ENCODE measurements at places on chromosomes 6 and 20.

DNA sequence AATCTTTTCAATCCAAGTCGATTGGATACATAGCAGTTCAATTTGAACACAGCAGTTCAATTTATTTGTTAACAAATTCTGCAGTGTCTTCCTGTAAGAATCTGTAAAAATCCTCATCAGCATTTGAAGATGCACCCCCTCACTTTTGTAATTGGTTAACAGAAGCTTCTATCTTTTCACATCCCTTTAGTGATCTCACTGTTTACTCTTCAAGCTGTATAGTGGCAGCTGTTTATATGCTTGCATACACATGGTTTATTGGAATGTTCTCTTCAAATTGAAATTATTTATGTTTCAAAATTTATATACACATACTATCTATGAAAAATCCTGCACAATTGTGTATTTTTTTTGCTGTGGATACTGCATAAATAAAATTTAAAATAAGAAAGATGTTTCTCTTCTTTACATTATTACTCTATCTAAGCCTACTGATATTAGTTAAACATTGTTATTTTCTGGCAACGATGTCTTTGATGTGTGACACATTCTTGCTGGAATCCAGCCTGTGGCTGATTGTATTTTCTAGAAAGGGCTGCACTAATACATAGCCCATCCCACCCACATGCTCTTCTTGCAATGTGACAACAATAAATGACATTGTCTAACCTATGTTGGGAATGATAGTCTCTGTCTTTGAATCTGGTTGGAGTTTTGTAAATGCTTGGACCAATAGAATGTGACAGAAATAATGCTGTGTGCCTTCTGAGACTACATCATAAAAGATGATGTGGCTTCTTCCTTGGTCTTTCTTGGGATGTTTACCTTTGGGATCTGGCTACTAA lies 573.0 kb downstream of the CD109 start:
- DNase-seq = no peak

GRCh38 chr20:62427172-62428001 lies at the start of gene RBBP8NL:
Gene RBBP8NL (minus strand): TSS chr20:62427539. CDS start chr20:62419647, 7,892 bp downstream.
- no peak for DNase-seq

- no peak for DNase-seq
Observed at GRCh38 chr6:10338151-10338550, 76.7 kb downstream of the TFAP2A start.

DNA sequence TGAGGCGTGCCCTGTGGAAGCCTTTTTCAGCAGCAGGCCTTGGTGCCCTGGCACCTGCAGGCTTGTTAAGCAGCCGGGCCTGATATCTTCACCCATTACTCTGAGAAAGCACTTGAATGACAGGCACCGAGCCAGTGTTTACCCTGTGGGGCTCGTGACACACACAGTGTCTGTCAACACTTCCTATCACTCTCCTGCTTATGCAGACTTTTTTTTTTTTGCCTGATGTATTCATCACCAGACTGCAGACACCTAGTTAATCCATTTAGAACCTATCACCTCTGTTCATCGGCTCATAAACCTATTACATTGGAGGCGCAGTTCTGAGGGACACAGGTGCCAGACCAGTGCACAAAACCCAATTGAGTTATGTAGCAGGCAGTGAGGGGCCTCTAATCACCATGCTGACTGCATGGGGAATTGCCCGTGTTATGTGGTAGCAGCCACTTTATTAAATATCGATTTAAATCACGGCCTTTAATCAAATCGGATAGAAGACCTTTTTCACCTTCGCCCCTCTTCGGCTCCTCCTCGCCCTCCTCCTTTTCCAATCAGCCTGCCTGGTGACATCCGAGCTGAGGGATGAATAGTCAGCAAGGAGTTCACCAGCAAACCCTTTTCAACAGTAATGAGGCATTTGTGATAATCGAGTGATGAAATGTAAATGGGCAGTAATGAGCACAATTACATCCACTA lies 962.9 kb upstream of the SLC35B3 start:
- DNase-seq = no peak

GRCh38 chr20:38353316-38353715 lies 7.0 kb downstream of the LBP start:
- no peak for DNase-seq

DNA sequence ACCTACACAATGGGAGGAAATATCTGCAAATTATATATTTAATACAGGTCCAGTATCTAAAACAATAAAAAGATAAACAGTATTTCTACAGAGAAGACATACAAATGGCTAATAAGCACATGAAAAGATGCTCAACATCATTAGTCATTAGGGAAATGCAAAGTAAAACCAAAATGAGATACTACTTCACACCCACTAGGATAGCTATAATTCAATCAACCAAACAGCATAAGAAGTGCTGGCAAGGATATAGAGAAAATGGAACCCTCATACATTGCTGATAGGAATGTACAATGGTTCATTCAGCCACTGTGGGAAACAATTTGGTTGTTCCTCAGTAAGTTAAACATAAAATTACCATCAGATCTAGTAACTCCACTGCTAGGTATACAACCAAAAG lies 48.7 kb downstream of the NUDT3 start:
- DNase-seq = no peak

DNA sequence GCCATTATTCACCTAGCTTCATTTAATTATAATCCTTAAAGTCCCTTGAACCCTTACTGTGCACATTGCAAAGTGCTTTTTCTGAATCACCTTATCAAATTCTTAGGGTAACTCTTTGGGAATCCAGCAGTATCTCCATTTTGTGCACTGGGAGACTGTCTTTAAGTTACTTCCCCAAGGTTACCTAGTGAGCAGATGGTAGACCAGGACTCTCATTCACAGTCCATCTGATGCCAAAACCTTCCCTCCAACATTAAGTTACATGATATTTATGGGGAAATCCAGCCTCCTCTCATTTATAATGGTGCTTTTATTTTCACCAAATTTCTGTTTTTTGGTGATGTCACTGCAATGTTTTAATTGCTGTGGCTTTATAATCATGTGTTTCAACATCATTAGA lies 75.7 kb downstream of the NCOA7 start:
- DNase-seq = no peak

DNA sequence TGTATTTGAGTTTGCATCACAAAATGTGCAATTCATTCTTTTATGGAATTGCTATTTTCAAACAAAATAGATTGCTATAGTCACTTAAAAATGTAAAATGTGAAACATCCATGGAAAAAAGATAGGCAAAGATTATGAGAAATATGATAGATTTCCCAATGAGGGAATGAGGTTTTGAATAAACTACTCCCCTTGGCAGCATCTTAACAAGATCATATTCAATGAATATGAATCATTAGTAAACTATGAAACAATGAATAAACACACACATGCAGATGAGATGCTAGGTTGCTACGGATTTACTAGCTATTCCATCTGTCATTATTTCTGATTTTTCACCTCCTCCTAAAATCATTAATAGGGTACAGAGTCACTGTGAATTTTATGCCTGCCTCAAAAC lies 401.8 kb downstream of the PHF3 start:
- DNase-seq = no peak

GRCh38 chr6:44284121-44284520 lies 13.9 kb downstream of the TMEM151B start:
- DNase-seq = no peak

DNA sequence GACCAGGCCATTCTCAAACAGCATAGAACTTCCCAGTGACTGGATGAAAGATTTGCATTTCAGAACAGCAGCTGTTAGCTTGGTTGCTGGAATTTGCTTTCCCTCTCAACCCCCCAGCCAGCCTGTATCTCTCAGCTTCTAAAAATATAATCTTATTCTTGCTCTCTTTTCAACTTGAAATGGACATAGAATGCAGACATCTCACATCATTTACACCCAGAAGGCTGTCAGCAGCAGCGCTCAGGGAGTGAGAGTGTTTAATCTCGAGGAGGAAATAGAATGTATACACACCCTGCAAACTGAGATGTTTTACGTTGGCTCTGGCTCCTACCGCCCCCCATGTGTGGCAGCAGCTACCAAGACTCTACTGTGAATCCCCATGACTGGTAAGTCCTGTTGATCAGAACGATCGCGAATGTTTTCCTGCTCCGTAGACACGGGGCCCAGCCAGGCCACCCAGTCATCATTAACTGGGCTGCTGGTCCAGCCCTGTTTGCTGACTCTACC lies 163.4 kb upstream of the SLC24A3 start:
- DNase-seq = no peak

- DNase-seq = no peak
Observed at GRCh38 chr6:159565181-159565710, 127.8 kb downstream of the SOD2 start.

- DNase-seq = no peak
Observed at GRCh38 chr6:170179616-170180324, 111.1 kb downstream of the DLL1 start.

DNA sequence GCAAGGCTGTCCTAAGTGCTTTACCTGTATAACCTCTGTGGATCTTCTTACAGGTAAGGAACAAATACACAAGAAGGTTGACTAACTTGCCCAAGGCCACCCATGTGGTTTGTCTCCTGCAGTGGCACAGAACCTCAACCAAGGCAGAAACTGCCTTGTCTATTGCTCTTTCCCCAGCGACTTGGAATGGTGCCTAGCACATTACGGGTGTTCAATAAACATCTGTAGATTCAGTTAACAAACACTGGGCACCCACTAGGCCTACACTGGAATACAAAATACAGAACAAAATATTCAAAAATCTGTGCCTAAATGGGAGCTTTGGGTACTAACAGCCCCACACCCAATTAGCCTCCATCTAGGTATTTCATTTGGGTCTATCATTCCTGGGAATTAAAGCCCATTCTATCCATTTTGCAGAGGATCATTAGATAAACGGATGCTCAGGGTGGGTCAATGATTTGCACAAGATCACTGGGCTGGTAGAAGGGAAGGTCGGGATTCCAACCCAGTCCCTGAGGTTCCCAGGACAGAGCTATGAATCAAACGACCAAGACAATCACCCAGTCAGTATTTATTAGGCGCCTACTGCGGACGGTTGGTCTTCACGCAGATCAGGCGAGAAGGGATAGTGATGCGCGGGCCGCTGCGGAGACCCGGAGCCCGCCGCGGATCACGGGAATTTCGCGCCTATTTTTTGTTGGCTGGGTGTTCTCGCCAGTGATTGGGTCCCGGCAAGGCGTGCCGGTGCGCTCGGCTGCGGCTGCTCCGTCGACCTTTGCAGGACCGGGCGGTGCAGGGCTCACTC lies at the start of gene STK35:
Gene STK35, plus strand, starts transcription at position 771 of the 808 bp plus-strand sequence. CDS start 55 bp downstream, outside the sequence.
- no peak for DNase-seq

DNA sequence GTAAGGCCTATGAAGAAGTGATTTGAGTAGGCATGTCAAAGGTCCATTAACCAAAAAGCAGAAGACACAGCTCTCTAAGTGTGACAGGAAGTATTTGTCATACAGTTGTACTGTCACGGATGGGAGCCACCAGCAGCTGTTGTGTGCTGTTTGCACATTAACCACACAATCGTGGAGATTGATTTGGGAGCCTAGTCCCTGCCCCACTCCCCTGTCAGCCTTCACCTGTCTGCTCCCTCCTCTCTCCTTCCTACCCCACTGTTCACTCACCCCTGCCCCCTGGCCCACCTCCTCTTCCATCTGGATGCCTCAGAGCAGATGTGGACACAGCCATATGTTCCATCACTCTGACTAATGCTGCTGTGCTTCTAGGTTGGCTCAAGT lies 124.7 kb upstream of the SPACA1 start:
- DNase-seq = no peak

DNA sequence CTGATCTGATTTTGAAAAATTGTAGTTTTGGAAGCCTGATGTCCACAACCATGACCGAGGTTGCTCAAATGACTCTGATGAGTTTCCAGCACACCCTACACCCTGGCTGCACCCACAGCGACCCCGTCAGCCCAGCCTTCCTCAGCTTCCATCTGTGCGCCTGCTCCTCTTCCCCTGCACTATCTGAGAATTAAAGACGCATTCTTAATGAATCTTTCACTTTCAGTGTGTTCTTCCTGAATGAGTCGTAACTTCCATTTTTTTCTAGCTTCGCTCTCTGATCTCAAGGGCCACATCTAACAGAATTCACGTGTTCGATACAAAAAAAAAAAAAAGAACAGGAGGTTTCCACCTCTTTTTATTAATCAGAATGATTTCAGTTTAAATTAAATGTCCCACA lies 21.3 kb upstream of the RREB1 start:
- DNase-seq = no peak

GRCh38 chr6:166076625-166077024 lies 91.0 kb downstream of the TBXT start:
- DNase-seq = no peak

DNA sequence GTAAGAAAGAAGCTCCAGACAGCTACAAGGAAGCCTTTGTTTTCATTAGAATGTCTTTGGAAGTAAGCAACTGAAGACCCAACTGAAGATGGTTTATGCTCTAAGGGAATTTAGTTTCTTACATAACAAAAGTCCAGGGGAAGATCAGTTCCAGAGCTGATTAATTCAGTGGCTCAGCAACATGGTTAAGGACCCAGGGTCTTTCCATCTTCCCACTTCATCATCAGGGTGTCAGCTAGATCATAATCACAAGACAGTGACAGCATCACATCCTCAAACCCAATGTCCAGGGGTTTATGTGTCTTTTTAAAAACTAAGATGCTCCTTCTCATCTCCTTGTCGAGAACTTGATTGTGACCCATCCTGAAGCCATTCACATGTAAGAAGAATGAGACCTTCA lies 119.7 kb upstream of the PRDM1 start:
- DNase-seq = no peak

- DNase-seq = no peak
Observed at GRCh38 chr6:157628463-157628862, 194.6 kb upstream of the SNX9 start.

DNA sequence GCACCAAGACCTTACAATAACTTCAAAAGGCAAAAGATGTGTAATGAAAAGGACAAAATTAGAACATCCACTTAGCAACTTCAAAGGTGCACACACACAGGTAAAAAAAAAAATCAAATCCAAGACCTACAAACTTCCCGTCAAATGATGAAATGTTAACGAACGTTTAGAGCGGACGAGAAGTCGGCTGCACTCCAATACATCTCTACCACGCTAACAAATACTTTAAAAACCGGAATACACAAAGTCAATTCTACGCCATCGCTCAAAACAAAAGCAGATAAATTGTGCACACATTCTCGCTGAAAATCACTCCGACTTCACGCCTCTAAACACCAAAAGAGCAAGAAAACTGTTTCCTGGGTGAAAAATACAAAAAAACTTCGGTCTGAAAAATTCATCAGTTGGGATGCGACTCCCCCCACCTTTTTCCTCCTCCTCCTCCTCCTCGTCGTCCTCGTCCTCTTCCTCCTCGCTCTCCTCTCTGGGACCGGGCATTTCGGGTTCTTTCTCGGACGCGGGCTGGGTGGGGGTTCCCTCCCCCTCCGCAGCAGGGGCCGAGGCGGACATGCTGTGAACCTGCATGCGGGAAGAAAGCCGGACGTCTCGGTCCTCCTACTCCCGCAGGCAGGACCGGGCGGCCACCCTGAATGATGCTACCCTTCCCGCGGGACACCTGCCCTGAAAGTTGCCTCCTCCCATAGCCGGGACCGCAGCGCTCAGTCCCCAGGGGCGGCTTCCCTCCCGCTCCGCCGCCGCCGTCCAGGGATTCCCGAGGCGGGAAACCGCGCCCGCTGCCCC lies 712 bp downstream of the DEK start:
- no peak for DNase-seq

DNA sequence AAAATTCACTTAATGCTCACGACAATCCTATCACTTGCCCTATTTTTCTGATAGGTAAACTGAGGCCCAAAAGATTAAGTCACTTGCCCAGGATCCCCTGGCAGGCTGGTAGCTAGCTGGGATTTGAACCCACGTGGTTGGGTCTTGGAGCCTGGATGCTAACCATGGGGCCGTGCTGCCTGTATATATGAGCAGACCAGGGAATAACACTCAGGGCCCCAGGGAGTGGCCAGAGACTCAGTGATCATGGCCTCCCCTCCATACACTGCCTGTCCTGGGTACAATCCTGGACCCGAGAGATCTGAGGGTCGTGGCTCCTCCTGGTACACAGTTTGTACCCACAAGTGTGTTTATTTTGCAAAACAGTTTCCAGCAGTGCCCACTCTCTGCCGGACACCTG lies 116.9 kb upstream of the PTPN1 start:
- DNase-seq = no peak
